ENCODE measurements at places on chromosomes 6 and 20. TPM values are rescaled to one million over a fixed set of nuclear protein-coding genes. Genes with fewer than 3 reads are reported as not detected.

DNA sequence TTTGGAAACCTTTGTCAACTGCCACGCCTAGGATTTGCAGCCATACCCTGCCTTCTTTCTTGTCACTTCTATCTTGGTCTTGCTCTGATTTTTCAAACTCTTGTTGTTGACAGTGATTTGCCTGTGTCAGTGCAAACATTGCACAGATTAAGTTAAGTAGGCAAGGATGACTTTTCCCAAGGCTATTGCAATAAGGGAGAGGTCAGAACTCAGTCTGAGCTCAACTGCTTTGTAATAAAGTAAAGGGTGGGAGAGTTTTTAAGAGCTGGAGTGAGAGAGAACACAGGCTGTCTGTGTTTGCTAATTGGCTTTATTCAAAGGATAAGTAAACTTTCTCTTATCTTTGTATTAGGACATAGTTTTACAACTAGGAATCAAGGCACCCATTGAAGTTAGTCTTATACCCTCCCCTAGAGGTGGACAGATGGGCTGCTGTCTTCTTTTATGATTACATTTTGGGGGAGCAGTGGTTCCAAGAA is 448.6 kb downstream of the PHF3 start:
- DNase-seq = no peak

Gene MUC21
- total RNA-seq = not detected

DNA sequence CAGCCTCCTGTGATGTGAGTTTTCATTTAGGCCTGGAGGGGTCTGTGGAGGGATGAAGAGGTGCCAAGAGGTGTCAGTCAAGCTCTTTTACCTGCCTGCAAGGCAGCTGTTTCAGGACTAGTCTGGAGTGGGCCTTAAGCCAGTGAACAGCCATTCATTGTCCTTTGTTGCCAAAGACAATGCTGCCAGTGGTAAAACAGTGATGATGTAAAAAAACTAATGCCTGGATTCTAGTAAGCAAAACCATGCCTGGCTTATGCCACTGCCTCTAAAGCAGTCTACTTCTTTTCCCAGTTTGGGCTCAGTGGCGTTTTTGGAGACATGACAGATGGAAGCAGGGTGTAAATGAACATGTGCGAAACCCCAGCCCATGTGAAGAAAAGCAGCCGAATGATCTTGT is 93.5 kb upstream of the KCNK16 start:
- DNase-seq = no peak

GRCh38 chr6:22917344-22917743 is 348.0 kb downstream of the HDGFL1 start:
- DNase-seq = no peak

Gene PREX1
- total RNA-seq = 16.6 TPM

DNA sequence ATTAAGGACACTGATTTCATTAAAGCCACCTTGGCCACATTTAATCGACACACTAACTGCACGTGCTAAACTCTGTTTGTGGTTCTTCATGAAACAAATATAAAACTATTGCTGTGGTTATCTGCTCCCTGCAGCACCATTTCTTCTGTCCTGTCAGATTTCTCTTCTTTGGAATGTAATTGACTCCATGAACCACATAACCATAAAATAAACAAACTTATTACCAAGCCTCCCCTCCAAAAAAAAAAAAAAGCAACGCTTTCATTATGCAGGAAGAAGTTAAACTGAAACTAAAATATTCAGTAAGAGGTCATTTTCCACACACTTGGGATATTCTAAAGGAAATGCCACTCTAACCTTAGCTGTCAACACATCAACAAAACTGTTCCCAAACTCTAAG is 319.1 kb upstream of the NT5E start:
- no peak for DNase-seq

Gene GMPR
- total RNA-seq = 6.3 TPM

Gene MYCT1
- 5.0 TPM for total RNA-seq

GRCh38 chr6:31822036-31822821 is 5.3 kb upstream of the HSPA1B start:
- DNase-seq = peak; percentile 88

DNA sequence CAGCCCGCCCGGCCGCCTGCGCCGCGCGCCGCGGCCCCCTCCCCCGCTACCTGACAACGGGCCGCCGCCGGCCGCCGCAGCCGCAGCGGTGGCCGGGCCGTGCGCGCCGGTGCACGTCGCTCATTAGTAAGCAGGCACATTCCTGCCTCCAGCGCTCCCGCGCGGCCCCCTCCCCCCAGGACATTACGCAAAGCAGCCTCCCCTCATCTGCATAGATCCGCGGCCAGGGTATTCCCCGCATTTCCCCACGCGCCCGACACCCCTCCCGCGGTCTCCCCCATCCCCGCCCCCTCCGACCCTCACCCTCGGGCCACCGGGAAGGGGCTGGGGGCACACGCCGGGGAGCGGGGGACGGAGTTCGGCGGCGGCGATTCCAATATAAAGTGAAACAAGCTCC is at the start of gene HIVEP2:
TSS of gene HIVEP2 (minus strand) at position 128 of the 397 bp plus-strand sequence. CDS start 170,438 bp downstream, outside the sequence.
- peak; percentile 88 for DNase-seq

GRCh38 chr6:16412982-16413381 is 174.6 kb downstream of the GMPR start:
- no peak for DNase-seq

Gene CLIC5
- total RNA-seq = 18.2 TPM

DNA sequence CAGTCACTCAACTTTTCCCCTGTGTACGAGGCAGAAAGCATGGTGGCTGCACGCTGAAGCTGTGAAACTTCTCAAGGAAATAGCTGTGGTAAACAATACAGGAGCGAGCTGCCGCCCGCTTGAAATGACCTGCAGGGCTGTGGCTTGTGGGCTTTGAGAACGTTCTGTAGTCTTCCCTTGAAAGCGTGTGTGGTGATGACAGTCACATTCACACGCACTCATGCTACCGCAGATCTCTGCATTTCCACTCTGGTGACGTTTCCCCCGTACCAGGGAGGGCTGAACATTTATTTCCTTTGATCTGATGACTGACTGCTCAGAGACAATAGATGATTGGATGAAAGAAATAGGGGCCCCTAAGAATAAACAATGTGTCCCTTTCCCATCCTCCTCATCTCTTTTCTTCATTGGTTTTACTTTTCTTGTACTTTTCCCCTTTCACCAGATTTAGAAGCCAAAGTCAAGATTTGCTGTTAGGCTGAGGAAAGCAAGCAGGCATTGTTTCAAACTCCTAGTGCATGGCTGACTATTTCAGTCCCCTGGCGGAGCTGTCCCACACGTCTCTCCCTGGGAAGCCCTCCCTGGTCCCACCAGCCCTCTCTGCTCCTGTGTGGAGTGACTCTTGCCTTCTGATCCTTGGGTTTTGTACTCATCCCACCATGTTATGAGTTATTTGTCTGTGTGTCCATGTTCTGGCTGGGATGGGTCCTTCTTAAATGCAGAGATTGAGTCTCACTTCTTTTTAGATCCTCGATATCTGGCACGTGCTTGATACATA is 3.9 kb downstream of the SYTL3 start:
- peak; percentile 94 for DNase-seq

- no peak for DNase-seq
Measured at GRCh38 chr6:7542874-7543624, 1.6 kb downstream of the DSP start.

DNA sequence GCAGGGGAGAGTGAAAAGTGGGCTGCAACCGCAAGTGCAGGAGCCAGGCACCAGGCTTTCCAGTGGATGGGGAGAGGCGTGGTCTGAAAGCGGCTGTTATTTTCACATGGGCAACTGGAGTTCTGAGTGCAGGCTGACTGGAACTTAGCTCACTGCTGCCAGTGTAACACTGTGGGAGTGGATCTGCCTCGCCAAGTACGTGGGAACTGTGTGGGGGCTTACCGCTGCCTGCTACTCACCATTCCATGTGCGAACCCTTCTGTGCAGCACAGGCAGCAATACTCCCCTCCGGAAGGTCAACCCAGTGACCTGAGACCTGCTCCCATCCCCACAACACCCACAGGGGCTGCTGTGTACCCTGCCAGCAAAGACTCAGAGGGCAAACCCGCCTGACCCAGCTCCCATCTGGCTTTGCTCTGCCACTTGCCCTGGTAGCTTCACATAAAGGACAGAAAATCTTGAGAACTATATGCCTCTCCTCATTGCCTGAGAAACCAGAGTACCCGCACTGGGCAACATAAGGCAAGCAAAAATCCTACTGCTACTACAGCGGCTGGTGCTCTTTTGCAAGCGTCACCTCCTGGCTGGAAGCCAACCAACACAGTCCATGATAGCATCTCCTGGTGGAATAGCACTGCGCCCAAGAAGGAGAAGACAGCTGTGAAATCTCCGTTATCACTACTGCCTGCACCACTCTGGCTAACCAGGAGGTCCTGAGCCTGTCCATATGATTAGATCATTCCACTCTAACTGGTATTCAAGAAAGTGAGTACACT is 54.4 kb upstream of the SIRPG start:
- no peak for DNase-seq
